ENCODE measurements at places on chromosomes 7 and 10. TPM values are rescaled to one million over a fixed set of nuclear protein-coding genes. Genes with fewer than 3 reads are reported as not detected.

The MALRD1 gene
- 0.30 TPM for total RNA-seq

The JAKMIP3 gene
- total RNA-seq, result 0.16 TPM

DNA sequence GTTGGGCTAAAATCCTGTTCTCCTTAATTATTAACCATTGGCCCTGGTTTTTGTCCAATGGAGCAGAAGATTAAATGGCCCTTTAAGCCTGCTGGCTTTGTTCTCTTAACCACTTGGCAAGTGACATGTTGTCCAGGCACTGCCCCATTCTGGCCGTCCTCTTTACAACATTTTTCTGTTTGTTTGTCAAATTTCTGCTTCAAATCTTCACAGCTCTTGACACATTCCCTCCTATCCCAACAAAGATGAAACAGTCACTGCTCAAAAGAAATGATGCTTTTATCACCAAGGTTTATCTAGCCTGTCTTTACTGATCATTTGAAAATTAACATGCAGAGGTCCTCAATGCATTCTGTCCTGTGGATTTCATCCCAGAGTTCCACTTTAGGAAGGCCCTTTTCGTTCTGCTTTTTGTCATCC lies 700.4 kb downstream of the KCNMA1 start:
- no peak for DNase-seq

DNA sequence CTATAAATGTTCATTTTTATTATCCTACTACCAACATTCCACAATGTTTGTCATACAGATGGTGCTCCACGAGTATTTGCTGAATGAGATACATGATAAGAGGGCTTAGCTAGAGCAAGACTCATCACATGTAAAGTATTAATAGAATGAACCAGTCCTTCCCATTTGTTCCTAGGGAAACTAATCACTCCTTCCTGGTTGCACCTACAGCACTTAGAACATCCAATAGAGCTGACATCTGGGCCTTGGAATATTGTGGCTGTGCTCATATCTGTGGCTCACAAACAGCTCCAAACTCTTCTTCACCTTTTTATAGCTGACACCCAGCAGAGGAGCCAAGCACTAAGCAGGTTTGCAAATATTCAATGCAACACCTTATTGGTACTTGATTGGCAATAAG lies 91.9 kb upstream of the C1GALT1 start:
- DNase-seq, result no peak
- no peak overlapping the region for H3K4me3 ChIP-seq
- H3K4me1 ChIP-seq, result no peaks in the 10 kb centered on the region
- no peak overlapping the region for H3K27ac ChIP-seq
- H3K36me3 ChIP-seq, result peaks cover 14% of the 10 kb centered on the region
- peaks cover 41% of the 10 kb centered on the region for H3K27me3 ChIP-seq

DNA sequence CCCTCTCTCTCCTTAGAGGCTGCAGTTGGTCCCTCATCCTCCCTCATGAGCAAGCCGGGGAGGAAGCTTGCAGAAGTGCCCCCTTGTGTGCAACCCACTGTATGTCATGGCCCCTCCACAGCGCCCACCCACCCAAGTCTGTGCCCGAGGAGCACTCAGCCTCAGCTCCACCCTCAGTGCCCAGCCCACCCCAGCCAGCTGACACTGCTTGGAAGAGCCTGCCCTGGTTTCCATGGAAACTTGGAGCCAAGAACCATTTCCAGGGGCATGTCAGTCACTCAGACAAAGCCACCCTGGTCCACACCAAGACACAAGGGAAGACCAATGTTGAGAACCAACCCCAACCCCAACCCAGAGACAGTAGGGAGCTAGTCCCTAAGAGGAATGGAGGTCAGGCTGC lies 79.5 kb downstream of the PAX2 start:
- H3K4me1 ChIP-seq, result peaks cover 23% of the 10 kb centered on the region
- H3K36me3 ChIP-seq, result peaks cover 5% of the 10 kb centered on the region
- H3K27me3 ChIP-seq, result peaks cover 37% of the 10 kb centered on the region
- H3K27ac ChIP-seq, result no peak overlapping the region

Measured in naive thymus-derived CD8-positive, alpha-beta T cell (primary cell).